ENCODE measurements at places on chromosomes 2 and 18.

DNA sequence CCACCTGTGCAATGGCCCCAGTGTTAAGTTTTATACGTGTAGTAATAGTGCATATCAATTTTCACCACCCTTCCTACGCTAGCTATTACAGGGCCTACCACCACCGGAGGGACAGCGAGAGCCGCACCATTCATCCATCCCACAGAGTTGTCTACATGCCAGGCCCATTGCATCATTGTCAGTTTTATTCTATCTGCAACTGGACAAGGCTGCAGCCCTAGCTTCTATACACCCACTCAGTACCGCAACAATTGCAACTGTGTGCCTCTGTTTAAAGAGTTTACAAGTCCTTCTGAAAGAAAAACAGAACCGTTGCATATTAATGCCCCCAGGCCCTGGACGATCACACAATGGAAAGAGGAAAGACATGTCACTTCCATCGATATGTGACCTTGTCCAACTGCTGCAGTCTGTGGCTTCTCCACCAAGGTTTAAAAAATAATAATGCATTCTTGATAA lies 58.6 kb downstream of the ZEB2 start:
- DNase-seq, result no peak

- no peak for DNase-seq
Observed at GRCh38 chr18:8238507-8238906, 370.7 kb upstream of the RAB12 start.

DNA sequence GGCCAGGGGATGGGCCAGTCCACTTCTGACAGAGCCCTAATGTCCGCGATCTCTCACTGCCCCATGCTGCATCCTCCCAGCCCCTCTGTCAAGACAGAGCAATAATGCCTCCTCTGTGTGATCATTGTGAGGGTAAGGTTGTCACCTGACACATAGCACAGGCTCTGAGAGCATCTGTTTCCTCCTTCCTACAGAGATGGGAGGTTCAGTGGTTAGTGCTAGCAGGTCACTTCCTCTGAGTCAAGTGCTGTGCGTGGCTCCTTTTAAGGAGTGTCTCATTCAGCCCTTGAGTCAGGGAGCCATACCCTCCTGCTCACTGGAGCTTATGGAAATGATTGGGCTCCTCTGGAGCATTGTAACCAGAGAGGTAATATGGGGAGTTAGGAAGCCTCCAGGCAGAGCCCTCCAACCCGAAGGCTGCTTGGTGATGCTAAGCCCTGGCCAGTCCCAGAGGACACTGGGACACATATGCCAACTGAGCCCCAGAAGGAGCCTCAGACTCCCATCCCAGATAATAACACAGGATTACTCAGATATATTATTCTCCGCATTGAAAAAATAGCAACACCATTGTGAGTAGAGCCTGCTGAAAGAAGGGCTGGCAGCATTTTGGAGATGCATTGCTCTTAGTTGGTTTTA lies 189.0 kb downstream of the GALNT1 start:
- no peak for DNase-seq

DNA sequence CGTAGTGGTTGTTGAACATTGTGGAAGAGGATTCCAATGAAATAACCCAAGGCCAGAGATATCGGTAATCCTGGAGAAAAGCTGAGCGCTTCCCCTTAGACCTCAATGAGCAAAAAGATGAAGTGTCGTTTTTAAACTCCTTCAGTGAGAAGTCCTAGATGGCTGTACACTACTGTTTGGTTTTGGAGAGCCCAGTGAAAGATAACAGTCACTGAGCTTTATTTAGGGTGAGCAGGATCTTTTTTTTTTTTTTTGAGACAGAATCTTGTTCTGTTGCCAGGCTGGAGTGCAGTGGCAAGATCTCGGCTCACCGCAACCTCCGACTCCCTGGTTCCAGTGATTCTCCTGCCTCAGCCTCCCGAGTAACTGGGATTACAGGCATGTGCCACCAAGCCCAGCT lies 24.2 kb downstream of the LRRC30 start:
- DNase-seq, result no peak

DNA sequence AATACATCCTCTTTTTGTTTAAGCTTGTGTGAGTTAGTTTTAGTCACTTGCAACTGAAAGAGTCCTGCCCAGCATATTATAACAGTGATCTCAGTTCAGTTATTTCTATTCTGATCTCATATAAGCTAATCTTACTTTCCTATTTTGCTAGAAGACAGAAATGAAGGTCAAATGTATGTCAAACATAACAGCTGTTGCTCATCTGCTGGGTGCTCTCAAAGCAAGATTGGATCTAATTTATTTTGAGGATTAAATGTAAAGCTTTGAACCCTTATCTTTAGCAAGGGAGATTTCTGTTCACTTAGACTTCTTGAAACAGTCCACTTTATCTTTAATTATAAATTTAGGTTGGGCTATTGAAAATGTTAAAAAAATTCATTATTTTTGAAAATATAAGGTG lies 31.2 kb downstream of the CRYGD start:
- no peak for DNase-seq

DNA sequence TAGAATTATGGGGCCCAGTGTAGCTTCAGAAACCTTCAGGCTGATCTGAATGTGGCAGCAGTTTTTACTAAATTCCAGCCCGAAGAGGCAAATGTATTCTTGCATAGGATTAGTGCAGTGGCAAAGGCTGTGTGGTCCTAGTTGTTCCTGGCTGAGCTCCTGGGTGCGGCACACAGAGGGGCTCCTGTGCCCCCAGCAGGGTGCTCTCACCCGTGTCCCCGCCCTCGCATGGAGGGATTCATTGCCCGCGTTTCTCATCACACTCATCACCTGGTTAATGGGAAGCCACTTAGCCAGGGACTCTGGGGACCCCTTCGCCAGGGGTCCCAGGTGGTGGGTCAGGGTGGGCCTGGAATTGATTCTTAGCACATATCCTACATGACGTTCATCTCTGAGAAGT lies 3.9 kb downstream of the KCNG2 start:
- DNase-seq, result no peak

GRCh38 chr2:240930096-240930630 lies 24.0 kb downstream of the CROCC2 start:
- DNase-seq, result no peak

GRCh38 chr2:205685314-205686055 lies 3.2 kb downstream of the NRP2 start:
- DNase-seq, result peak; percentile 41

- DNase-seq, result peak; percentile 93
Observed at GRCh38 chr2:127387655-127388422, at the start of gene MAP3K2. MAP3K2 (minus strand) TSS chr2:127387975; CDS start chr2:127343129, 44,846 bp downstream.

- DNase-seq, result no peak
Observed at GRCh38 chr2:42118754-42119569, 50.2 kb upstream of the EML4 start.

GRCh38 chr2:118062048-118062447 lies 26.2 kb upstream of the INSIG2 start:
- DNase-seq, result no peak

DNA sequence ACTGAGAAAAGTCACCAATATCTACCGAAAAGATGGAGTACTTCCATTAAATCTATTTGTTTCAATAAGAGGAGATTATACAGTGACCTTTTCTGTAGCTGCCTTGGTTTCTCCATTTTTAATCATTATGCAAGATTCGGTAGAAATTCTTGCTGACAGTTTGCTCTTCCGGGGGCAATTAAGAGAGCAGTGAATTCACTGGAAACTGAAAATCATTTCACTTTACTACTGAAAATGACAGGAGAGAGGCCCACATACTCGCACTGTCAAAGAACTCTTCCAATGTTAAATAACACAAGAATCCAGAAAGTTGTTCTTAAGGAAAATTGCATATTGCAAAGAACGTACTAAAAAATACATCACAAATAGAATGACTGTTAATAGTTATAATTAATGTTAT lies 699.3 kb downstream of the CBLN2 start:
- DNase-seq, result no peak

GRCh38 chr2:73822276-73822675 lies 6.5 kb upstream of the STAMBP start:
- DNase-seq, result no peak

- DNase-seq, result no peak
Observed at GRCh38 chr2:109674894-109675534, 60.9 kb downstream of the SOWAHC start.

- peak; percentile 69 for DNase-seq
Observed at GRCh38 chr18:31497836-31498573, at the start of gene DSG2. DSG2 (plus strand) TSS chr18:31498177; CDS start chr18:31498252, 75 bp downstream.

- DNase-seq, result no peak
Observed at GRCh38 chr2:218722876-218723785, 12.5 kb downstream of the TTLL4 start.

Measured in right lung (tissue), 10 donors.